ENCODE measurements at places on chromosomes 5 and 9. TPM values are rescaled to one million over a fixed set of nuclear protein-coding genes. Genes with fewer than 3 reads are reported as not detected.

CCDC187 gene
- not detected for total RNA-seq

TAF11L10 gene
- total RNA-seq: not detected

PCDHB8 gene
- total RNA-seq: 0.90 TPM

FAT2 gene
- not detected for total RNA-seq

POU5F2 gene
- total RNA-seq: 0.52 TPM

DNA sequence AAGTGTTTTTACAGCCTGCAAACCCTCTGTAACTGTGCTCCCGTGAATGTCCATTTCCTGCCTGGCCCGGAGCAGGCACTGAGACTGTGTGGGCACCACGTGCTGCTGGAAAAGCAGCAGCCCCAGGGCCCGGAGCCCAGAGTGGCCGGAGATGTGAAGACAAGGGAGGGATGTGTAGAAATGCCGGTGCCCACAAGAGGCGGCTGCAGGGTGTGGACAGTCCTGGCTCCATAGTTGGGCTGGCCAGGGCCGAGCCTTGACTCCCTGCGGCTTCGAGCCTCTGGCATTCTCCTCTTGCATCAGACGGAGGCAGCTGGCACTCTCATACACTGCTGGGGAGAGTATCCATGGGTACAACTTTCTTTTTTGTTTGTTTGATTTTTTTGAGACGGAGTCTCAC is 13.2 kb upstream of the GFPT2 start:
- DNase-seq: no peak

- DNase-seq: no peak
These were observed 34.1 kb upstream of the EFNA5 start for GRCh38 chr5:107704681-107705401.

Data from right atrium auricular region (tissue), 2 donors.